Uterine smooth muscle cell (primary cell): ENCODE measurements at places on chromosomes 4 and X. TPM values are rescaled to one million over a fixed set of nuclear protein-coding genes. Genes with fewer than 3 reads are reported as not detected.

RAB41 gene
- total RNA-seq = not detected in 2 replicates

CT83 gene
- total RNA-seq = not detected in 2 replicates

ART3 gene
- not detected in 2 replicates for total RNA-seq

CCDC160 gene
- total RNA-seq = 0.11 and 0.25 TPM in 2 replicates

SHROOM4 gene
- total RNA-seq = 0.55 and 0.62 TPM in 2 replicates

CCSER1 gene
- 0.33 and 2.9 TPM in 2 replicates for total RNA-seq

TMLHE gene
- total RNA-seq = 18.0 TPM in 2 replicates

ODAM gene
- not detected in 2 replicates for total RNA-seq

MTNR1A gene
- total RNA-seq = not detected in 2 replicates

FREM3 gene
- total RNA-seq = under 0.01 TPM in 1 of 2 replicates, not detected in the other

SPARCL1 gene
- 0.22 and 2.1 TPM in 2 replicates for total RNA-seq

AFM gene
- total RNA-seq = not detected in 2 replicates

ANKRD17 gene
- total RNA-seq = 45.6 and 60.6 TPM in 2 replicates

FAM184B gene
- total RNA-seq = under 0.01 TPM in 1 of 2 replicates, not detected in the other

SPIN4 gene
- 2.6 and 3.9 TPM in 2 replicates for total RNA-seq

DHX15 gene
- 151 and 226 TPM in 2 replicates for total RNA-seq

ADH6 gene
- total RNA-seq = under 0.01 TPM in 1 of 2 replicates, not detected in the other

CNGA1 gene
- not detected in 2 replicates for total RNA-seq

ARSJ gene
- total RNA-seq = 36.7 and 40.9 TPM in 2 replicates

TCEANC gene
- total RNA-seq = 2.7 and 3.2 TPM in 2 replicates
